Tracheal epithelial cell (primary cell): ENCODE measurements at places on chromosomes 4 and X. TPM values are rescaled to one million over a fixed set of nuclear protein-coding genes. Genes with fewer than 3 reads are reported as not detected.

Gene LNX1
- total RNA-seq, result 1.7 and 4.0 TPM in 2 replicates

Gene PFKFB1
- total RNA-seq, result not detected in 2 replicates

Gene RASGEF1B
- 1.7 and 15.9 TPM in 2 replicates for total RNA-seq

Gene TMSB15A
- total RNA-seq, result 0.24 TPM in 1 of 2 replicates, not detected in the other

Gene PTPN13
- total RNA-seq, result 64.1 and 72.9 TPM in 2 replicates

Gene HTR2C
- total RNA-seq, result under 0.01 TPM in 1 of 2 replicates, not detected in the other

Gene ARMCX2
- 37.9 and 58.3 TPM in 2 replicates for total RNA-seq

Gene PROM1
- total RNA-seq, result 0.21 and 12.3 TPM in 2 replicates

Gene LUZP4
- not detected in 2 replicates for total RNA-seq

Gene ZXDA
- 7.0 and 8.0 TPM in 2 replicates for total RNA-seq

Gene QDPR
- 2.6 and 9.9 TPM in 2 replicates for total RNA-seq

Gene SLC49A3
- total RNA-seq, result 0.21 and 0.96 TPM in 2 replicates

Gene TBC1D8B
- total RNA-seq, result 4.3 and 4.9 TPM in 2 replicates

Gene RPGR
- total RNA-seq, result 4.0 and 5.1 TPM in 2 replicates

Gene XAGE1A
- not detected in 2 replicates for total RNA-seq

Gene LEF1
- 0.96 TPM in 1 of 2 replicates, not detected in the other for total RNA-seq

Gene VCX3A
- not detected in 2 replicates for total RNA-seq
